ENCODE measurements at places on chromosomes 2 and 18.

DNA sequence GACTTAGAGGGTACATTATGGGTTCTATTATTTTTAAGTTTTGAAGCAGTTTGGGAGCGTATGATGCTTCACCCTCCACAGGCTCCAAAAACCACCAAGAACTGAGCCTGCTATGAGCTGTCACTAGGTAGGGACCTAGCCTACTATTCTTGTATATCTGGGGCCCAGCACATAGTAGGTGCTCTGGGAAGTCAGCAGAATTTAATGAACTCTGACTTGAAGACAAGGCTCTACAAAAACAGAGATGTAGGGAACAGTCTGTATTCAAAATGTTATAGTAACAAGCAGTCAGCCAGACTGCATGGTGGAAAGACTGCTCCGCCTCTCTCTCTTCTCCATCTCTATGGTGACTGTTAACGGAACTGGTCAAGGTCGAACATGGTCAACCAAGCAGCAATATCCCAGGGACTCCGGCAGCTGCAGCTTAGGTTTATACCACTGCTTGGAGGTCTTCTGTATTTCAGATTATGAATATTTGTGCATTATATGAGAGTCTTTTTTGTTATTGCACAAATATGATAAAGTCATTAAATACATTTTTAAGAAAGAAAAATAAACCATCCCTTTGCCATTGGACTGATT, 22.2 kb upstream of the YWHAQ start:
- DNase-seq: no peak

- no peak for DNase-seq
Observed at GRCh38 chr18:9851511-9851910, 34.3 kb upstream of the TXNDC2 start.

DNA sequence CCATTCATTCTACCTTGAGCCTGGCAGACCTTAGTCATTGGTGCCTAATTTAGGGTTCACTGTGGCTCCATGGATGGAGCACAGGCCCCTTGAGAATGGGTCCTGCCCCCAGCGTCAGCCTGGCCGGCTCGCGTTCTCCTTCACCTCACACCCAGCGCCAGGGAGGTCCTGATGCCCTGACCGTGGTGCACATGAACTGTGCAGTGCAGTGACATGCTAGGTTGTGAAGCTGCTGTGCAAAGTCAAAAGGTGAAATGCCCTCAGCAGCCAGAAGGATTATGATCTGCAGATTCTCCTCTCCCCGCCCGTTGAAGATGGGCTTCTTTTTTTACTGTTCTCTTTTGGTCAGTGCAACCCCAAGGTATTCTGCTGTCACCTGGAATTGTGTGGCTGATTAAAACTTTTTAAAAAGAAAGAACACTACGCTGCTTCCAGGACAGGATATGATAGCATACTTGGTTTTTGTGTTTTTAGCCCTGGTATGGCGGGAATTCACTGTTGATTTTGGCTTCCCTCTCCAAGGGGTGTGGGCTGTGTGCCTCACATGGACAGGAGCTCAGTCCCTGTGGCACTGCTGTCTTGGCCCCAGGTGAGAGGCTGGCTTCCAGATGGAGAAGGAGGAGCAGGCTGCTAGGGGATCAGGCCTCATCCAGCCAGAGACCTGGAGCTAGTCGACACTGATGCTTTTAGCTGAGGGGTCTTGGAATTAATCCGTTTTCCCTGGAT, 49.4 kb upstream of the MCFD2 start:
- no peak for DNase-seq

DNA sequence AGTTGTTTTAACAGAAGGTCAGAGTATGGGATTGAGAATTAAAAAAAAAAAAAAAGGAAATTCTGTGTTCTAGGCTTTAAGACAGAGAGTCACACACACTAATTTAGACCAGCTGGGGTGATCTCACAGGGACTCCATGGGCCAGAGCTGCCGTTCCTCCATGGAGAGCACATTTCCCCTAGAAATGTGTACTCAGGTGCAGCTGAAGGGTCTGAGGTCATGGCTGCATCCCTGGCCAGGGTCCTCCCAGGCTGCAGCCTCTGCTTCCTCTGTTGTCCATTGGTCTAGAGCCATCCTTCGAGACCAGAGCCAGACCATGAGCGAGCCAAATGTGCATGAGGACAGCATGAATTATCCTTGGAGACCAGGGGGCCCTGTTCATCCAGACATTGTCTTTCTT, 190.1 kb upstream of the TNP1 start:
- DNase-seq: no peak

DNA sequence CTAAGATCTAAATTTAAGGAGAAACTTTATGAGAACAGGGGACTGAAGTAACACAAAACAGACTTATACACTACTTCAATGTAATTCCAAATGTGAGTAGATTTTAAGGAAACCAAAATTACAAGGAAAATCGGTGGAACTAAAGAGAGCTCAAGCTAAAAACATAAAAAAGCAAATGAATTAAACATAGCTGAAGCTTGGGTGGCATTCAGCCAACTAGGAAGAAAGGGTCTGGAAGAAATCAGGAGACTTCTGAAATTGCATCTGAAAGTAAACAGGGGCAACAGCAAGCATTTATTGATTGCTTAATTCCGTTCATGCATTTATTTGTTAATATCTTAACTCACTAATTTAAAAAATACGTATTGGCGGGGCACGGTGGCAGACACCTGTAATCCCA, 727.3 kb upstream of the PKDCC start:
- DNase-seq: no peak

DNA sequence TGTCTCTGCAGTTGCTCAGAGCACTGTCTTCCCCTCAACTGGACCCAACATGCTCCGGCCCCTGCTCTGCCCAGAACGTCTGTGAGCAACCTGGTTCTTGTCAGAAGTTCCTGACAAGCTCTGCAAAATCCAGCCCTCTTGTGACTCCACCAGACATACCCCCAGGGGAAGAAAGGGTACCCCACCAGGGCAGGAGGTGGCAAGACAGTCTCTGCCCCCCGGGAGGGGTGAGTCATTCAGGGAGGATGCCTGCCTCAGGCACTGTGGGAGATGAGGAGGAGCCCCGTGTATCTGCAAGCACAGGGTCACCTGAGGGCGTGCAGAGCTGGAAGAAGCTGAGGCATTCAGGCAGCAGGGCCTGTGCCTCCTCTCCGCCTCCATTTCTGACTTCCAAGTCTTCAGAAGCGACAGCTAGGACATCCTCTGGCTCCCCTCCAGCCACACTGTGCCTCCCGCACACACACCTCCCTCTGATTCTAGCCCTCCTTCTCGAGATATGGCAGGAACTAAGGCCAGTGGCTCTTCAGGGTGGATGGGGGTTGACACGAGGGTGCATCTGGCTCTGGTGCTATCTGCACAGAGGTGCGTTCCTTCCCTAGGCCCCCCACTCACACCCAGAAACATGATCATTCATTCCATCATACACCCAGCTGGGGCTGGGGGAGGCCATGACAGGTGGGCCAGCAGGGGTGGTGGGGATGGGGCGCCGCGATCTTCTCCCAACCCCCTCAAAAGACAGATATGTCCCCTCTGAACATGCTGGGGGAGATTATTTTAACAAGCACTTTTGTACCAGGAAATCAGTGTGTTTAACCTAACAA, 222.2 kb downstream of the CYP26B1 start:
- DNase-seq: no peak

- DNase-seq: no peak
Observed at GRCh38 chr2:169637620-169638019, 53.5 kb downstream of the PPIG start.

GRCh38 chr2:110832740-110833139, 100.4 kb downstream of the ACOXL start:
- DNase-seq: no peak

GRCh38 chr18:12934454-12935071, 13.2 kb upstream of the SEH1L start:
- DNase-seq: peak; percentile 56

- no peak for DNase-seq
Observed at GRCh38 chr2:174789001-174789400, 24.7 kb upstream of the CHRNA1 start.

Data from RCC 7860 (cell line).